Left lung (tissue), 14 donors: ENCODE measurements at places on chromosomes 2 and 18. TPM values are rescaled to one million over a fixed set of nuclear protein-coding genes. Genes with fewer than 3 reads are reported as not detected.

CYTIP gene
- 25.1 TPM for total RNA-seq

UGT1A5 gene
- 0.10 TPM for total RNA-seq

ST8SIA5 gene
- total RNA-seq = 0.31 TPM

ZNF804A gene
- 0.86 TPM for total RNA-seq

CNNM3 gene
- total RNA-seq = 29.0 TPM

DNA sequence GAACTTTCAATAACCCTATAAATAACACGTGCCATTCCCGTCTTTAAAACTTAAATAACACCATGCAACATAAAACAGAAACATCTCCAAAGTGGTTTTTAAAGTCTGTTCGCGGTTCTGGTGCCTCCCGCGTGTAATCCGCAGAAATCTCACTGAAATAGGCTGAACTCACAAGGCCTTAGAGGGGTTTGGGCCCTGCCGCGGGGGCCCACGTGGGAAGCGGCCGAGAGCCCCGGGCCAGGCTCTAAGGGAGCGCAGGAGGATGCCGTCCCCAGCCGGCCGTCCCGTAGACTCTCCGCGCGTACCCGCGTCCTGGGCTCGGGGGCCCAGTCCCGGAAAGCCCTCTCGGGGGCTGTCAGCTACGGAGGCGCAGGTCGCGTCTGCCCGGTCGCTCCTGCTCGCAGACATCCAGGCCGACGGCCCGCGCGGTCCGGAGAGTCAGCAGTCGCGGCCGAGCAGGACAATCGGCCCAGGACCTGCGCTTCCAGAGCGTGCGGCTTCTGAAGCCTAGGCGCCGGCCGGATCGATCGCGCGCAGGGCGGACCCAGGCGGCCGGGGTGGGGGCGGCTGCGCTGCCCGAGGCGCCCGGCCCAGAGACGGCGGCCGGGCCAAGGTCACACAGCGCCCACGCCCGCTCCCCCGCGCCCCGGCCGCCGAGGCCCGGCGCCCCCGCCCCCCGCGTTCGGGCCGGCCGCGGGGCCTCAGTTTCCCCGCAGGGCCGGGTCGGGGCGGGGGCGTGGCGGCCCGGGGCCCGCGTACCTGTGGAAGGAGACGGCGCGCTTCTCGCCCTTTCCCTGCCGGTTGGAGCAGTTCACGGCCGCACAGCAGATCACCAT, 558 bp downstream of the THAP4 start:
- peak overlapping the region; percentile 99 for H3K27ac ChIP-seq
- H3K4me1 ChIP-seq = peaks cover 20% of the 10 kb centered on the region
- DNase-seq = peak; percentile 30
- H3K27me3 ChIP-seq = no peaks in the 10 kb centered on the region

DNA sequence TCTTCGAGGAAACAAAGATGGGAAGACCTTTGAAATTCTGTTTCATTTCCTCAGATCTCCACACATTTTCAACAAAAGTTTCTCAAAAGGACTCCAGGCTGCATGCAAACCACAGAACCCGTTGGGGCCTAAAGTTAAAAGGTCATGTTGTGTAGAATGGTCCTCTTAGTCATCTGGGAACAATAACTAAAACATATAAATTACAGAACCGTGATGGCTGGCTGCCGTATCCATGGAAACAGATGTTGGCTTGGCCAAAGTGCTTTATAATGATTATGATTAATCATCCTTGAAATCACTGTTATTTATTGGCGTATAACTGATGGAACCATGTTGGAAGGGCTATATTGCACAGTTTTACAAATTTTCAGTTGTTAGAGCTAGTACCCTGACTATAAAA, 182.8 kb upstream of the CRIM1 start:
- H3K27me3 ChIP-seq = no peaks in the 10 kb centered on the region
- DNase-seq = no peak
- H3K36me3 ChIP-seq = no peaks in the 10 kb centered on the region
- H3K4me1 ChIP-seq = no peaks in the 10 kb centered on the region

- no peaks in the 10 kb centered on the region for H3K27me3 ChIP-seq
- no peak overlapping the region for H3K4me3 ChIP-seq
- no peak for DNase-seq
- no peak overlapping the region for H3K27ac ChIP-seq
- H3K36me3 ChIP-seq = no peaks in the 10 kb centered on the region
Measured at GRCh38 chr2:232886632-232887031, 16.6 kb downstream of the SNORC start.

DNA sequence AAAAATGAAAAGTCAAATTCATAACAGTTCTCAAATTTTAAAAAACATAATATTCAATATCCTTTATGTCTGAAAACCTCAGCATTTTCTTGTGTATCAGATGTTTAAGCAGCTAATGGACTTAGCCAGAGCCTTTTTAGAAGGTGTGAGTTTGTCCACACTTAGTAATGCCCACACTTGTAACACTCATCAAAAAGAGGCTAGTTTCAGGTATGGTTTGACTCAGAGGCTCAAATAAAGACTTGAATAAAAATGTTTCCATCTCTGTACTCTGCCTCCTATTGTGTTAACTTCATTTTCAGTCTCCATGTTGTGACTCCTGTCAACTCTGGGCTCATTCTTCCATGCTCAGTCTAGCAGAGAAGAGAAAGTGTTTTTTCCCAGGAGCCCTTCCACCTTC, 311.6 kb downstream of the IRS1 start:
- H3K27ac ChIP-seq = no peak overlapping the region
- no peak overlapping the region for H3K4me3 ChIP-seq
- DNase-seq = no peak
- no peaks in the 10 kb centered on the region for H3K36me3 ChIP-seq
- H3K27me3 ChIP-seq = no peaks in the 10 kb centered on the region

DNA sequence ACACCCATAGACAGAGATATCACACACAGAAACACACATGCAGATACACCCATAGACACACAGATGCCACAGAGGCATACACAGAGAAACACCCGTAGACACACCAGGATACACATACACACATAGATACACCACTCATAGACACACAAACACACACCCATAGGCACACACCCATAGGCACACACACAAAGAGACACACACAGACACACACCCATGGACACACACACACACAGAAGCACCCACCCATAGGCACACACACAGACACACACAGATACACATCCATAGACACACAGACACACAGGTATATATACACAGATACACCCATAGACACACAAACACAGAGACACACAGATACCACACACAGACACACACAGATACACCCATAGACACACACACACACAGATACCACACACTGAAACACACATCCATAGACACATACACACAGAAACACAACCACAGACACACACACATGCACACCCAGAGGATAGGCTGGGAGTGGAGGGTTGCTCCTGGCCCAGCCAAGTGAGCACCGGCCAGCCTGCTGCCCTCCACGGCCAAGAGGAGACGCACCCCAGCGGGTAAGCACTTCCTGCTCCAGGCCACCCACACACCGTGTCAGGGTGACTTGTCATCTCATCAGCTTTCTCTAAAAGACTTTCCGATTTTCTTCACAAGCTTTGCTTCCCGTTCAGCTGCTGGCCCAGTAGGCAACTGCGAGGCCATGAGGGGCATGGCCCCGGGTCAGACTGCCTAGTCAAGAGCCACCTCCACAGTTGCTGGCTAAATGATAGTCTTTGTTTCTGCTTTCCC, 14.1 kb upstream of the CNNM3 start:
- H3K36me3 ChIP-seq = no peaks in the 10 kb centered on the region
- DNase-seq = no peak
- no peak overlapping the region for H3K27ac ChIP-seq
- no peak overlapping the region for H3K4me3 ChIP-seq
- no peaks in the 10 kb centered on the region for H3K27me3 ChIP-seq
